T-helper 22 cell (primary cell): ENCODE measurements at places on chromosomes 1 and 21.
A peak's percentile ranks its signal among the peaks of the same experiment; 100 is the strongest.

- no peak for DNase-seq
These were observed 50.3 kb downstream of the SYT2 start for GRCh38 chr1:202659974-202660373.

DNA sequence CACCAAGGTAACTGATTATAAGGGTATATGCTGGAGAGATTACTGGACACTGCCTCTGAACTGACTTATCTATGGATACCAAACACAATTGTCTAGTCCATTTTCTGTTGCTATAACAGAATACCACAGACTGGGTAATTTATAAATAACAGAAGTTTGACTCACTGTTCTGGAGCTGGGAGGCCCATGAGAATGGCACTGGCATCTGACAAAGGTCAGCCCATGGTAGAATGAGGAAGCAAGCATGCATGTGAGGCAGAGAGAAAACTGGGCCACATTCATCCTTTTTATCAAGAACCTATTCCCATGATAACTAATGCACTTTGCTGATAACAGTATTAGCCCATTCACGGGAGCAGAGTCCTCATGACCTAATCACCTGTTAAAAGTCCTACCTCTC, 37.4 kb downstream of the FCER1A start:
- no peak for DNase-seq

- DNase-seq, result no peak
These were observed 15.4 kb upstream of the KLHL12 start for GRCh38 chr1:202942426-202942825.

DNA sequence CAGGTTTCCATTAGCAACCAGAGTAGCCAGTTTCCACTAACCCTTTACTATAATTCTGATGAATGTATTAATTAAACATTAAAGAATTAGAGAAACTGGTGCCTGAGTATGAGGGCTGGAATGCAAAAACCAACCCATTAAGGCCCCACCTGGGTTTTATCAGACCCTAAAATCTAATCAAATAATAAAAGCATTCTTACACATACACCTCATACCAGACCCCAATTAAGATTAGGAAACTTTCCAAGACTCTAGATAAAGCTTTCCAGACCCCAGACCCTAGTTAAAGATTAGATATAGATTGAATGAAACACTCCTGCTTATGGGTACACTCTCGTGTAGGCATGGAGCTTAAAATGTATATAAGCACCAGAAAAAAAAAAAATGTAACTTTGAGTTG, 581.3 kb upstream of the BEND5 start:
- no peak for DNase-seq

DNA sequence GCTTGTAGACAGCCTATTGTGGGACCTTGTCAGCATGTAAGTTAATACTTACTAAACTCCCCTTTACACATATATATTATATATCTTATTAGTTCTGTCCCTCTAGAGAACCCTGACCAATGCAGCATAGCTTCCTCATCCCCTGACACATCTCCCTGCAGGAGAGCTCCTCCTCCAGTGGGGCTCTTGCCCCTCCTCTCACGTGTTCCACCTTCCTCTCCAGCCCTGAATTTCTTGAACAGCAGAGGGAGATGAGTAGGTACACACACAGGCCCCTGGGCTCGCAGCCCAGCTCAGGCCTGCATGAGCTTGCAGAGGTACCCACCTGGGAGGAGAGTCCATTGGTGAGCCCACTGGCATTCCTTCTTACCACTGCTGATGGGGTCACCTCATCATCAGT, 27.3 kb upstream of the GOLT1A start:
- DNase-seq, result no peak

- DNase-seq, result no peak
These were observed 27.3 kb upstream of the TP53BP2 start for GRCh38 chr1:223873044-223873443.

- DNase-seq, result no peak
These were observed 20.9 kb downstream of the BATF3 start for GRCh38 chr1:212678456-212679410.

DNA sequence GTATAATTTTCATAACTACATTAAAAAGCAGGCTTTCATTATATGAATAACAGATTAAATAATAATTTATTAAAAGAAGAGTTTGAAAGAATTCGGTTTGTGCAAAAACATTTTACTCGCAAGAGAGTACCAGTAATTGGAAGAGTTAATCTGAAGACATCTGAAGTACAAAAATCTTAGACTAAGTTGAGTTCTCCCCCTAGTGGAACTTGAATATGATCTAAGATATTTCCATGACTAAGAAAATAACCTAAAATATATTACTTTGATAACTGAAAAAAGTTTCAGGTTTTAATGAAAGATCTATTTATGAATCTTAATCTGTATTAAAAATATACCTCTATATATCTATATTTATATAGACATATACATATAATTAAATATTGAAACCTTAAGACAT, 112.5 kb upstream of the GFI1 start:
- no peak for DNase-seq

DNA sequence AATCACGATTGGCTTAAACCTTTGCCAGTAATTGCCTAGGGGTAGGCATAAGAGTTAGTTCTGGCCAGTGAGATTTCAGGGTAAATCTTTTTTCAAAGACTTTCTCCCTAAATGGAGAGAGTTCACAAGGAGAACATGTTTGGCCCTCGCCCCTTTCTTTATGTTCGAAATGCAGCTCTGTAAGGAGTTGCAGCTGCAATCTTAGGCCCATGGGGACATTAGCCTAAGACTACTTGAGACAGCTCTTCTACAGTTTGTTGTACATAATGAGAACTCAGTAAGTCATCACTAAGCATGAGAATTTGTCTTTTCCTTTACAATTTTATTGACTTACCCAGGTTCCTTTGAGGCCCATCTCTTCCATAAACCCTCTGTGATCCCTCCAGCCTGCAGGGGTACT, 40.4 kb upstream of the GADD45A start:
- DNase-seq, result no peak

DNA sequence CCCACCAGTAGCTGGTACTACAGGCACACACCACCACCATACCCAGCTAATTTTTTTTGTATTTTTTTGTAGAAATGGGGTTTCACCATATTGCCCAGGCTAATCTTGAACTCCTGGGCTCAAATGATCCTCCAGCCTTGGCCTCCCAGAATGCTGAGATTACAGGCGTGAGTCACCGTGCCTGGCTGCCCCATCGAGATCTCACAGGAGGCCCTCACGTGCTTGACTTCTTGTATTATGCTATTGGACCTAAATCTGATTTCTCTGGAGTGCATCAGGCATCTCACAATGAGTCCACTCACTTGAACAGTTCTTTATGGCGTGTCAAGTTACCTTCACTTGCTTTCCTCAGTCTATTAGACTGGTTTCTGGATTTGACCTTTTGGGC, 9.3 kb upstream of the RSRP1 start:
- DNase-seq, result no peak

DNA sequence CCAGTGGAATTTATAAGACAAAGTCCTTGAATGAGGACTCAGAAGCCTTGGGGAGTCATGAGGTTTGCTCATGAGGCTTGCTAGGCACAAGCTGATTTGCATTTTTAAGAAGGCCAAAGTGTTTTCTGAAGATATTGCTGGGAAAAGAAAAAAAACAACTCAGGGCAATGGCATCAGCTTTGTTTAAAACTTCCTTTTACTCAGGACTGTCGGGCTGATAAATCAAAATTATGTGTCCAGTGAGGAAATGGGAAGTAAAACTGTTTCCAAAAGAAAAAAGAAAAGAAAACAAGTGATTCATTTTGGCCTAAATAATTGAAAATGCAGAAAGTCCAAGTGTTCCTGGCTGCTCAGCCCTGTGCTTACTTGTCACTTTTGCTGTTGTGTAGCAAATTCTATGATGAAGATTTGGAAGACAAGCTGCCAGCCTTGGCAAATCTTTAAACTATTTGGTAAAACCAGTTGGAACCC, 282.4 kb downstream of the HLX start:
- no peak for DNase-seq

- no peak for DNase-seq
These were observed 460 bp upstream of the ADORA1 start for GRCh38 chr1:203126866-203127665.

DNA sequence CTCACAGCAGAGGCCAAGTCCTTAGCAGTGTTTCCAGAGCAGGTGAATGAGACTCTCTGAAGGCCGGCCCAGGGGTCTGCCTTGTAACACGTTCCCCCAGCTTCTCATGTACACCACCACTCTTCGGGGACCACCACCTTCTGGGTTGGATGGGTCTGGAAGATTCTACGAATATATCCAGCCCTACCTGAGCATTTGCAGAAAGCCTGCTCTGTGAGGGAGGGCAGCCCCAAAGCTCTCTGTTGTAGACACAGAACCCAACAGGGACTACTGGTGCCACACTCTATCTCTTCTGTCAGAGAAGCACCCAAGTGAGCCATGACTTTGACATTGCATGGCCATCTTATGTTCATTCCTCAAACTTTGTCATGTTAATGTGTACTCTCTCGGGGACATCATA, 61.8 kb downstream of the CD247 start:
- DNase-seq, result no peak

DNA sequence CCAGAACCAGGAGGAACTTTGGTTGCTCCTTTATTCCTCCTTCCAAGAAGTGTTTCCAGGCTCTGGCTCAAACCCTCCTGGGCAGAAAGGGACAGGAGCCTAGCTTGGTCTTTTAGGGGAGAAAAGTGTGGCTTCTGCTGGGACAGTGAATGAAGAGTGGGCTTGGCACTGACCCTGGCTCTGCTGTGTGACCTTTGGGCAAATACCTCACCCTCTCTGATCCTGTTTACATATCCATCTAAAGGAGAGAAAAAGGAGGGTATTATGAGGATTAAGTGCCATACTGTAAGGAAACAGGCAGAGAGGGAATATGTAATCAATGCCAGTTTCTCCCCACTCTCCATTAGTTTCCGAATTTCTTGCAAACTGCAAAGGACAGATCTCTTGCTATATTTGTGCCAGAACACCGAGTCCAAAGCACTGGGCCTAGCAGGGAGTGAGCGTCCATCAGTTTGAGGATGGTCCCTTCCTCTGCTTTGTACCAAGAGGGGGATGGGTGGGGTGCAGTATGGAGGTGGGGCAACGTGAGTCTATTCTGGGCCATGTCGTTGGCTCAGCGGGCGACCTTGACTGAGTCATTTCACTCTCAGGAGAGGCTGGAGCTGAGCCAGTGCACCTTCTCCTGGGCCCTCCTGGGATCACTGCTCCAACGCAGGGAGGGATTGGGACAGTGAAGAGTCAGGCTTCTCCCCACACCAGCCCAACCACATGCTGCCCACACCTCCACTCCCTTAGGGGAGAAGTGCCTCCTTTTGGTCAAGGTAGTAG, 38.4 kb downstream of the IGSF21 start:
- no peak for DNase-seq

DNA sequence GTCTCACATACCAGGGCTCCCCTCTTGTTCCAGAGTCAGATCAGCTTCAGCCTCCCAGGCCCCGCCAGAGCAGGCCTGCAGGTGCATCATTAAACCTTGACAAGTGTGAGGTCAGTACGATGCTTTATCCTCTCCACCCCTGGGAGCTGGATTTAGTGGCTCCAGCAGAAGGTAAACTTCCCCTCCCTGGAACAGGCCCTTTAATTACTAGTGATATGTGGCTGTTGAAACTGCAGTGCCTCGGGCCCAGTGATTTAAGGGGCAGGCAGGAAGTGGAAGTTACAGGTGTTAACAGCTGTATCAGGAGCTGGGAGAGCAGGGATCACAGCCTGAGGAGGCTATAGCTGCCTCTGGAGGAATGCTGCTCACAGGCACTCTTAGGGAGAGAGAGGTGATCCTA, 132.4 kb upstream of the KLHDC7A start:
- no peak for DNase-seq

DNA sequence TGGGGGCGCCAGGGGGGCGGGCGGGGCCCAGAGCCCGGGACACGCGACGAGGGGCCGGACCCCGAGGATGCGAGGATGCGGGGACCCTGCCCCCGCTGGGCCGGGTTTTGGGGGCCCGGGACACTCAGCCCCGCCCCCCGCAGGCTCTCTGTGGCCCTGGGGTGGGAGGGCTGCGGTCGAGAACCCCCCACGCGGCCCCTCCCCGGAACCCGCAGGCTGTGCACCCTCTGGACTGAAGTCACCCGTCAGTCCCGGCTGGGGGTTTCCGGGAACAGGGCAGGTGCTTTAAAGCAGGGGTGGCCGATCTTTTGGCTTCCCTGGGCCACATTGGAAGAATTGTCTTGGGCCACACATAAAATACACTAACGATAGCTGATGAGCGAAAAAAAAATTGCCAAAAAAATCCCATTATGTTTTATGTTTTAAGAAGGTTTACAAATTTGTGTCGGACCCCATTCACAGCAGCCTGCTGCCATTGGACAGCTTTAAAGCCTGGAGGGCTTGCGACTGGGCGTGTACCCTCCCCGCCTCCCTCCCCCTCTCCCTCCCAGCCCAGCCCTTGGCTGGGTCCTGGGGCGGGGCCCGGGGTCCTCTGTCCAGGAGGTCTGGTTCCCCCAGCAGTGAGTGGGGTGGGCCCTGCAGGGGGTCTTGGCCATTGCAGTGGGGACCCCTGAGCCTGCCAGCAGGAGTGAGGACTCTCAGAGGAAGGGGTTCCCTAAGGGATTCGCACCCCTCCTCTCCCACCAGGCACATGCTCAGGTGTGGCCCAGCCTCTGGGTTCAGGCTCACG, 21.6 kb upstream of the C1orf159 start:
- DNase-seq, result peak; percentile 69

- DNase-seq, result no peak
These were observed 13.5 kb downstream of the GTF2B start for GRCh38 chr1:88877911-88878310.

- no peak for DNase-seq
These were observed 471.4 kb downstream of the PTBP2 start for GRCh38 chr1:97192872-97193572.

DNA sequence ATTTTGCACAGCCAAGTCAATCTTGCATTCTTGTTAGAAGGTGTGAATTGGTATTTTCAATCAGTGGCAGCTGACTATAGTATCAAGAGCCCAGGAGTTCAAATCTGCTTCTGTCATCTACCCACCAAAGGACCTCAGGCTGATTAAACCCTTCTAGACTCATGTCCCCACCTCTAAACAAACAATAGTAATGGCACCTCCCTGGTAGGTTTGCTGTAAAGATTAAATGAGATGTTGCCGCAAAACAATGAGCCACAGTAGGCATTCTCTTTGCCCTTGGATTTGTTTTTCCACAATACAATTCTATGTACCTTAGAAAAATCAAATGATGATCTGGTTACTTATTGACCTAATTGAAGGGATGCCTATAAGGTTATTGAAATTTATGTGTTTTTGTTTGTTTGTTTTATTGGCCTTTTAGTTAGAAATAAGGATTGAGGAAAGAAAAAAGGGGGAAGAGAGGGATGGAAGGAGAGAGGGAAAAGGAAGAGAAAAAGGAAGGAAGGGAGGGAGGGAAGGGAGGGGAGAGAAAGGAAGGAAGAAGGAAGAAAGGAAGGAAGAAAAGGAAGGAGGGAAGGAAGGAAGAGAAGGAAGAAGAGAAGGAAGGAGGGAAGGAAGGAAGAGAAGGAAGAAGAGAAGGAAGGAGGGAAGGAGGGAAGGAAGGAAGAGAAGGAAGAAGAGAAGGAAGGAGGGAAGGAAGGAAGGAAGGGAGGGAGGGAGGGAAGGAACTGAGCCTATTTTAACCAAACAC, 110.7 kb downstream of the ETS2 start:
- DNase-seq, result no peak

DNA sequence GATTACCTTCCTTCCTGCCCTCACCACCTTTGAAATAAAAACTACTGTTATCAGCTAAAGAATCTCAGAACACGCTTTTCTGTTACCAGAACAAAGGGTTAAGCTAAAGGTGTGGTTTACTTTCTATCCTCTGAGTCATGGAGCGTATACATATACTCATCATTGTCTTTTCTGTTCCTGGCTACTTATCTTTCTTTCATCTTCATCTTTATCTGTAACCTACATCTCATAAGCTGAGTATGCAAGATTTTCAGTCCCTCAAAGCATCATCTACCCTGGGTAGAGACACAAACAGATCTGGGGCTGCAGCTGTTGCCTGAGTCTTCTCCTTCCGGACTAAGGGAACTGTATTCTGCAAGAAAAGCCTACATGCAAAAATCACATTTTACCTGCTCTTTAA, 75.6 kb downstream of the LMO4 start:
- peak; percentile 23 for DNase-seq
